ENCODE measurements at places on chromosomes 1 and 21.

DNA sequence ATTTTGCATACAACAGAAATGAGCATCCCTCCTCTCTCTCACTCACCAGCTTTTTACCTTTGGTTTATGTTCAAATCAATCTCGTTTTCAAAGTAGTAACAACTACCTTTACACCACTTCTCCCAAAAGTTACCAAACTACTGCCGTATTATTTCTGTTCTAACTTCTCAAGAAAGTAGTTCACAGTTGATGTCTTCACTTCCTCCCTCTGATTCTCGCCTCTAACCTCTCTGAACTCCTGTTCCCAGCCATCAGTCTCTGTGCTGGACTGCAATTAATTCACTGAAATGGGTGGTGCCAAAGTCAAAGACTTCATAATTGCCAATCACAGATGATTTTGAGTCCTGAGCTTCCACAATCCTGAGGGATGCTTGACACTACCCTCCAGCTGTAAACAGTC, 54.0 kb downstream of the ZNF281 start:
- peaks cover 26% of the 10 kb centered on the region for H3K4me1 ChIP-seq
- no peak overlapping the region for H3K4me3 ChIP-seq
- no peaks in the 10 kb centered on the region for H3K27me3 ChIP-seq
- no peaks in the 10 kb centered on the region for H3K36me3 ChIP-seq

DNA sequence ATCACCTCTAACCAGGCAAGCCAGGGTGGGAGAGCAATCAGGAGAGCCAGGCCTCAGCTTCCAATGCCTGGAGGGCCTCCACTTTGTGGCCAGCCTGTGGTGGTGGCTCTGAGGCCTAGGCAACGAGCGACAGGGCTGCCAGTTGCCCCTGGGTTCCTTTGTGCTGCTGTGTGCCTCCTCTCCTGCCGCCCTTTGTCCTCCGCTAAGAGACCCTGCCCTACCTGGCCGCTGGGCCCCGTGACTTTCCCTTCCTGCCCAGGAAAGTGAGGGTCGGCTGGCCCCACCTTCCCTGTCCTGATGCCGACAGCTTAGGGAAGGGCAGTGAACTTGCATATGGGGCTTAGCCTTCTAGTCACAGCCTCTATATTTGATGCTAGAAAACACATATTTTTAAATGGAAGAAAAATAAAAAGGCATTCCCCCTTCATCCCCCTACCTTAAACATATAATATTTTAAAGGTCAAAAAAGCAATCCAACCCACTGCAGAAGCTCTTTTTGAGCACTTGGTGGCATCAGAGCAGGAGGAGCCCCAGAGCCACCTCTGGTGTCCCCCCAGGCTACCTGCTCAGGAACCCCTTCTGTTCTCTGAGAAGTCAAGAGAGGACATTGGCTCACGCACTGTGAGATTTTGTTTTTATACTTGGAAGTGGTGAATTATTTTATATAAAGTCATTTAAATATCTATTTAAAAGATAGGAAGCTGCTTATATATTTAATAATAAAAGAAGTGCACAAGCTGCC, 19.8 kb downstream of the CSF1 start:
- H3K36me3 ChIP-seq, result peaks cover 3% of the 10 kb centered on the region
- H3K4me1 ChIP-seq, result peaks cover 33% of the 10 kb centered on the region
- no peak for DNase-seq
- H3K4me3 ChIP-seq, result no peak overlapping the region
- H3K27me3 ChIP-seq, result no peaks in the 10 kb centered on the region
- H3K27ac ChIP-seq, result no peak overlapping the region

- no peak for DNase-seq
- H3K36me3 ChIP-seq, result no peaks in the 10 kb centered on the region
Observed at GRCh38 chr1:41436281-41437010, 48.0 kb downstream of the EDN2 start.

GRCh38 chr21:45386728-45387371, 18.1 kb upstream of the COL18A1 start:
- no peak overlapping the region for H3K27ac ChIP-seq
- H3K27me3 ChIP-seq, result no peaks in the 10 kb centered on the region
- H3K36me3 ChIP-seq, result no peaks in the 10 kb centered on the region
- peak; percentile 85 for DNase-seq
- peaks cover 15% of the 10 kb centered on the region for H3K4me1 ChIP-seq
- no peak overlapping the region for H3K4me3 ChIP-seq

- no peak overlapping the region for H3K4me3 ChIP-seq
- H3K36me3 ChIP-seq, result peaks cover 21% of the 10 kb centered on the region
- H3K4me1 ChIP-seq, result no peaks in the 10 kb centered on the region
- DNase-seq, result no peak
- no peaks in the 10 kb centered on the region for H3K27me3 ChIP-seq
Observed at GRCh38 chr1:200862713-200863415, 9.9 kb upstream of the GPR25 start.

- no peak overlapping the region for H3K4me3 ChIP-seq
- no peaks in the 10 kb centered on the region for H3K4me1 ChIP-seq
- H3K27me3 ChIP-seq, result peaks cover 21% of the 10 kb centered on the region
Observed at GRCh38 chr1:204676043-204676442, 9.5 kb downstream of the LRRN2 start.
